ENCODE measurements at places on chromosomes 2 and 18. TPM values are rescaled to one million over a fixed set of nuclear protein-coding genes. Genes with fewer than 3 reads are reported as not detected.

The KLHL14 gene
- 0.26 TPM for total RNA-seq

The CD226 gene
- 178 TPM for total RNA-seq

The TUBA3E gene
- total RNA-seq = not detected

The UGT1A3 gene
- total RNA-seq = not detected

DNA sequence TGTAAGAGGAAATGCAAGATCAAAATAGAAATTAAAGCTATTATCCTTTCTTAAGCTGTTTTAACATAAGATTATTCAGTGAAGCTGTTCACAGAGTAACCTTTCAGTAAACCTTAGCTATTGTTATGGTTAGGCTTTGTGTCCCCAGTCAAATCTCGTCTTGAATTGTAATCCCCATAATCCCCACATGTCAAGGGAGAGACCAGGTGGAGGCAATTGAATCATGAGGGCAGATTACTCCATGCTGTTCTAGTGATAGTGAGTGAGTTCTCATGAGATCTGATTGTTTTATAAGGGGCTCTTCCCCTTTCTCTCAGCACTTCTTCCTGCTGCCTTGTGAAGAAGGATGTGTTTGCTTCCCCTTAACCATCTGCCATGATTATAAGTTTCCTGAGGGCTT is 424.4 kb downstream of the DSEL start:
- no peak for DNase-seq
- no peaks in the 10 kb centered on the region for H3K36me3 ChIP-seq
- H3K27me3 ChIP-seq = no peaks in the 10 kb centered on the region
- no peak overlapping the region for H3K27ac ChIP-seq
- H3K4me3 ChIP-seq = no peak overlapping the region

DNA sequence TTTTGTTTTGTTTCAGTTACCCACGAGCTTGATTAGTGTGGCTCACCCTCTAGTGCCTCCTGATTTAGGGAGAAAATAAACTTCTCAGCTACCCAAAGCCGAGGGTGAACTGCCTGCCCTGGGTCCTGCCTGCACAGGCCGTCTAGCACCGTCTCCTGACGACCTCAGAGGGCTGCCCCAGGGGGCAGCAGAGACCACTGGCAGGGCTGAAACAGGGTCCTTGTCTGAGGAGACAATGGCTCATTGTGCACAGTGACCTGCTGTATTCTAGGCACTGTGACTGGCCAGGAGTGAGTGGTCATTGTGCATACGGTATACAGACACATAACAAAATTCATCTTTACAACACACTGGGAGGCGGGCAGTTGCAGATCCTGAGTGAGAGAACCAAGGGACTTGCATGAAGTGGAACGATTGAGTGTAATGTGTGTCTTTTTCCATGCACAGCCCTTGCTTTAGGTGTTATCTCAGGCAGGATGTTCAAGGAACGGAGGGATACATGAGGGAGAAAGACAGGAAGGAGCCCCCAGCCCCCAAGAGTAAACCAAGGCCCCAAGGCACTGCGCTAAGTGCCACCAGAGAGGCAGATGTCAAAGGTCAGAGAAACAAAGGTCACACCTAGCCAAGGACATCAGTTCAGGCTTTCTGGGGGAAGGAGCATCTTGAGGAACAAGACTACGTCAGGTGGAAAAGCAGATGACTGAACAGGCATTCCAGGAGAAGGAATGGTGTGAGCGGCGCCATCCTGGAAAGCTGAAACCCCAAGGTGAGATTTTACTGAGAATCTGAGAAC is 421.3 kb downstream of the LPIN1 start:
- H3K27ac ChIP-seq = no peak overlapping the region
- no peak for DNase-seq
- H3K4me1 ChIP-seq = peaks cover 21% of the 10 kb centered on the region
- no peaks in the 10 kb centered on the region for H3K27me3 ChIP-seq

GRCh38 chr2:42410742-42411514 is 49.9 kb upstream of the COX7A2L start:
- no peak overlapping the region for H3K27ac ChIP-seq
- no peak overlapping the region for H3K4me3 ChIP-seq
- no peaks in the 10 kb centered on the region for H3K36me3 ChIP-seq
- DNase-seq = no peak
- no peaks in the 10 kb centered on the region for H3K4me1 ChIP-seq

- no peak overlapping the region for H3K4me3 ChIP-seq
- H3K27me3 ChIP-seq = no peaks in the 10 kb centered on the region
- no peak overlapping the region for H3K27ac ChIP-seq
- DNase-seq = no peak
Observed at GRCh38 chr2:105611811-105612424, 132.8 kb upstream of the NCK2 start.

DNA sequence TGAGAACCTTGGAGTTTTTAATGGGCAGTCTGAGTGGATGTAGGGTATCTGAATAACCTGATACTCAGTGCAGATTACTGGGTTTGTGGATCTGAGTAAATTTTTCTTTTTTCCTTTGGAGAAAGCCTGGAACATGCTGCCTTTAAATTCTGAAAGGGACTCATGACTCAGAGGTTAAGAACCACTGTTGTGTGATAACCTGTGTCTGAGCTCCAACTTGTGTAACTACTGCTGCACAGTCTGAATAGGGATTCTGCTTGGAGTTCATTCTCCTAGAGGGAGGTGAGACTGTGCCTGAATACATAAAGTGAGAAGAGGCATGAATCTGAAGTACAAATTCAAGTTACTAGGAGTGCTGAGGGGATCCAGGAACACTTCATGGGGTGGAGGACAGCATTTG is 36.2 kb downstream of the KDM3A start:
- H3K4me1 ChIP-seq = no peaks in the 10 kb centered on the region
- DNase-seq = no peak
- no peaks in the 10 kb centered on the region for H3K27me3 ChIP-seq
- H3K4me3 ChIP-seq = no peak overlapping the region
- H3K36me3 ChIP-seq = peaks cover 95% of the 10 kb centered on the region

Measured in natural killer cell (primary cell).